ENCODE measurements at places on chromosomes 6 and 20.

DNA sequence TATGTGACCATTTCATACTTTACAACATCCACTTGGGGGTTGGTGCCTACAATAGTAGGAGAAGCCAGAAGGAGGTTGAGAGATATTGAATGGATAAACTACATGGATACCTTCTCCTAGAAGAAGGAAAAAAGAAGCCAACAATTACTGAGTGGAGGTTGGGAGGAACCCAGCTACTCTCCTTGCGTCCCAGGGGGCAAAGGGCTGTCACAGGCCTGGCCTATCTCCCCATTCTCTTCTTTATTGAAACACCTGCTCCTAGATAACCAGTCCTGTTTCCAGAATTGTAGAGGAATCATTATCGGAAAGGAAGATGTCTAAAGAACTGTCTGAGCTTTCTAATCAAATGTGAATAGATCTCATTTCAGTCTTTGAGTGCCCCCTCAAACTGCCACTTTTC is 115.1 kb downstream of the MAP7 start:
- no peak for DNase-seq

DNA sequence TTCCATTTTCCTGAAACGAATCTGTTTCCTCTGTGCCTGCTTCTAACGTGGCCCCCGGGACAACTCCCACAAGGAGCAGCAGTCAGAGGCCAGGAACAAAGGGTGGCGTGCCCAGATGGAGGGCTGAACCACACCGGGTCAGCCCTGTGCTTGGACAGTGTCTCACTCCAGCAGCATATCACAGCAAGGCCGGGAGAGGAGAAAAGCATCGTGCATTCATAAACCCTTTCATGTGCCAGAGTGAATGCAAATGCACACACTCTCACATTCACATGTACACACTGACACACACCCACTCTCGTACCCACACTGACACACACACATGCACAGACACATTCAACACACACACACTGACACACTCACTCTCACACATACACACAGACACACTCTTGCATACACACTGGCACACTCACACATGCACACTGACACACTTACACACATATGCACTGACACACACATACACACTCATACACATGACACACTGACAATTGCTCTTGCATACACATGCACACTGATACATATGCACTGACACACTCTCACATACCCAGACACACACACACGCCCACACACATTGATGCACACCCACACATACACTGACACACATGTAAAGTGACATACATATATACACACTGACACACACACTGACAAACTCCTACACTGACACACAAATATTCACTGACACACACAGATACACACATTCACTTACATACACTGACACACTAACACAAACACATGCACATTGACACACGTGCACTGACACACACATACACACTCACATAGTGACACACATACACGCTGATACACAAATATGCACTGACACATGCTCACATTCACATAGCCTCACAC is 237.0 kb downstream of the LRFN2 start:
- DNase-seq = no peak

DNA sequence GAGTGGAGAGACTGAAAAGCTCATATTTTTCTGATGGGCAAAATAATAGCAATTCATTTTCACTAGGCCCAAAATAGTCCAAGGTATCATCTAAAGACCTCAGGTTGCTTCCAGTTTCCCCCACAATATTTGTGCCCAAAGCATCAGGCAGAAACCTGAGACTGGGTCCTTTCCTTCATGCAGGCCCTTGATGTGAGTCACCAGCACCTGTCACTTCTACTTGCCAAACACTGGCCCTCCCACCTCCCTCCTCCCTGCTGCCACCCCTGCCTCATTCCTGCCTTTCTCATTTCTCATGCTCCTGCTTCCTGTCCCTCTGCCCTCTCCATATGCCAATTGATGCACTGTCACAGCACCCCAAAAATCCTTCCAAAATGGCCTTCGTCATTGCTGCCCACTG is 230.4 kb upstream of the CST7 start:
- no peak for DNase-seq

GRCh38 chr6:156978948-156979347 is 201.8 kb downstream of the ARID1B start:
- no peak for DNase-seq

- no peak for DNase-seq
These were observed 216.2 kb downstream of the CD83 start for GRCh38 chr6:14333556-14334305.

DNA sequence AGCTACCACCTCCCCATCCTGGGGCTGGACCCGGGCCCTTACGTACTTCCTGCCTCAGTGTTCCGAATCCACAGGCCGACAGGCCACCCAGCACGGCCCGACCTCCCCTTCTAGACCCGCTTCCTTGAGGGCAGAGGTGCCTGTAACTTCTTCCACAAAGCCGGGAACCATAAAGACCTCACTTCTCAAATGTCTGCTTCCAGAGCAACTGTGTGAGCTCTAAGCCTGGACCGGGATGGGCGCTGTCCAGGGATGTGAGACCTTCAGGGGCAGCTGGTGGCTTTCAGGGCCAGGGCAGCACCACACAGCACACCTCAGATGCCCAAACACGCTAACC is 9.3 kb downstream of the SLC2A4RG start:
- no peak for DNase-seq

GRCh38 chr6:161434350-161434749 is 160.5 kb upstream of the AGPAT4 start:
- no peak for DNase-seq

DNA sequence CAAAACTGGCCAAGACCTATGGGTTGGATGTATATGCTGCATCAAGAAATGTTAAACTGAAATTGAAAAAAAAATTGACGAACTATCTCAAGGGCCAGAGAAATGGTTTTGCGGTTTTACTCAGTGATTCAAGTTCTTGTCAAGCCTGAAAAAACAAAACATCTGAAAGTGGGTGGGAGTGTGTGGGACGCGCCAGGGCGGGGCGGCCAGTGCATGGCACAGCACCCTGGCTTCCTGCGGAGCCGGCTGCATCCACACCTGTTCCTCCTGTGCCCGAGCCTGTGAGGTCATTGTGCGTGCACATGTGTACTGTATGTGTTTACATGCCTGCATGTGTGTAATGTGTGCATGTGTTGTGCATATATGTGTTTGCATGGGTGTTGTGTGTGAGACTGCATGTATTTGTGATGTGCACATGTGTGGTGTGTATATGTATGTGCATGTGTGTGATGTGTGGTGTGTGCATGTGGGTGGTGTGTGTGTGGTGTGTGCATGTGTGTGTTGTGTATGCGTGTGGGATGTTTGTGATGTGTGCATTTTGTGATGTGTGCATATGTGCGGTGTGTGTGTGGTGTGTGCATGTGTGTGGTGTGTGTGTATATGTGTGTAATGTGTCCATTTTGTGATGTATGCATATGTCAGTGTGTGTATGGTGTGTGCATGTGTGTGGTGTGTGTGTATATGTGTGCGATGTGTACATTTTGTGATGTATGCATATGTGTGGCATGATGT is 59.8 kb downstream of the CDH4 start:
- no peak for DNase-seq
